ENCODE measurements at places on chromosomes 2 and 18. TPM values are rescaled to one million over a fixed set of nuclear protein-coding genes. Genes with fewer than 3 reads are reported as not detected.

DNER gene
- total RNA-seq = 3.3 TPM

LHCGR gene
- 1.5 TPM for total RNA-seq

OR6B2 gene
- total RNA-seq = not detected

FZD7 gene
- 50.2 TPM for total RNA-seq

MROH2A gene
- 0.49 TPM for total RNA-seq

Measured in skin of body (tissue), 3 donors.